ENCODE measurements at places on chromosomes 12 and 14.

DNA sequence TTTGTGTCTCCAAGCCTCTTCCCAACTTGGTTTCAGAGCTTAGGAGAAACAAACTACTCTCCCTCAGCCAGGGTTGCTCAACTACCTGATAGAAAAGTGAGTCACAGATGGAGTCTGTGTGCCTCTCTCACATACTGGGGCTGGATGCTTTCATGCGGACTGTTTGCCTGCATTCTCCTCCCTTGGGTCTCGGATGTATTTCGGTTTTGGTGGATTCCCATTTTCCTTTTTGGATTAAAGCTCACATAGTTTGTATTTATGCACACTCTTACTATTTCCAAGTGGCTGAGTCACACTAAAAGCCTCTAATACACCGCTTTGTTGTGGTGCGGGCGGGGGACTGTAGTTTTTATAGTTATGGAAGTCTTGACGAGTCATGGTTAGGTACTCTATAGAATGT is 505.4 kb downstream of the LRFN5 start:
- no peak for DNase-seq

GRCh38 chr14:57199921-57200320 is 68.8 kb downstream of the EXOC5 start:
- peak; percentile 11 for DNase-seq

- no peak for DNase-seq
These were observed 138.7 kb downstream of the ETV6 start for GRCh38 chr12:11787933-11788849.

DNA sequence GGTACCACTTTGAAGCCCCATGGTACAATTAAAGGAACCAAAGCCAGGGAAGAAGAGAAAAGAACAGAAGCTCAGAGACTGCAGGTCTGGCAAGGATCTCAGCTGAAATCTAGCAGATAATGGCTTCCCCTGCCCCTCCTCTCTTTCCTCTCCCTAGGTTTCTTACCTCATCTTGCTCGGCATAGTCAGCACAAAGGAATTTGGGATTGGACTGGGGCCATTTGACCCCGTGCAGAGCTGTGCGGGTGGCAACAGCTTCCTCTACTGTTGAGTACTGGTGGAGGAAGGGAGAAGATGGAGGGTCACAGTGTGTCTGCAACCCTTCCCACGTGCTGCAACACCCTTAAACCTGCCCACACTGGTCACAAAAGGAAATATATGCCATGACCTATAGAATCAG is 4.7 kb upstream of the CDH24 start:
- peak; percentile 75 for DNase-seq

- no peak for DNase-seq
These were observed 33.5 kb downstream of the DAD1 start for GRCh38 chr14:22555384-22556011.

GRCh38 chr14:30779210-30779609 is 95.1 kb upstream of the COCH start:
- no peak for DNase-seq

GRCh38 chr14:71235875-71236274 is 328.6 kb downstream of the PCNX1 start:
- DNase-seq = no peak

- peak; percentile 73 for DNase-seq
These were observed 519.9 kb downstream of the C12orf50 start for GRCh38 chr12:87509237-87509820.

GRCh38 chr12:67377541-67377940 is 108.4 kb downstream of the CAND1 start:
- no peak for DNase-seq

DNA sequence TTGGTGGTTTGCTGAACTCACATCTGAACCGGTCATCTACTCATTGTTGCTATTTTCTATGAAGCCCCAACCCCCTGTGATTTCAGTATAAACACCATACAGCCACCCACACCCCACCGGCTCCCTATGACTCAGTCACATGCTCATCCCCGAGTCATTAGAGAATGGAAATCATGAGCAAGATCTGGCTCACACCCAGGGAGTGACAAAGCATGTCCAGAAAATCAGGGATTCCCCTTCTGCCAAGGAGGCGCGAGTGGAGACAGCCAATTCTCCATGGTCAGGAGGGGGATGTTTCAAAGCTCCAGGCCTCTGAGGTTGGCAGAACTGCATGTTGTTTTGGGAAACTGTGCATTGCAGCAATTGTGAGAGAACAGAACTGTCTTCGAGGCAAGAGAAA is 657.5 kb upstream of the TBX3 start:
- DNase-seq = peak; percentile 86
